Epithelial cell of esophagus (primary cell): ENCODE measurements at places on chromosomes 11 and 22.

DNA sequence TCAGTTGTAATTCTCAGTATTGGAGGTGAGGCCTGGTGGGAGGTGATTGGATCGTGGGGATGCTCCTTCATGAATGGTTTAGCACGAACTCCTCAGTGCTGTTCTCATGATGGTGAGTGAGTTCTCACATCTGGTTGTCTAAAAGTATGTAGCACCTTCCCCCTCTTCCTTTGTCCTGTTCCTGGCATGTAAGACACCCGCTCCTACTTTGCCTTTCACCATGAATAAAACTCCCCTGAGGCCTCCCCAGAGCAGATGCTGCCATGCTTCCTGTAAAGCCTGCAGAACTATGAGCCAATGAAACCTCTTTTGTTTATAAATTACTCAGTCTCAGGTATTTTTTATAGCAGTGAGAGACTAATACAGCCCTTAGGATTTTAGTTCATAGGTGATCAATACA lies 191.5 kb downstream of the MAML2 start:
- peak; percentile 40 for DNase-seq

- peak; percentile 33 for DNase-seq
Measured at GRCh38 chr11:134224710-134225664, 516 bp downstream of the VPS26B start.

DNA sequence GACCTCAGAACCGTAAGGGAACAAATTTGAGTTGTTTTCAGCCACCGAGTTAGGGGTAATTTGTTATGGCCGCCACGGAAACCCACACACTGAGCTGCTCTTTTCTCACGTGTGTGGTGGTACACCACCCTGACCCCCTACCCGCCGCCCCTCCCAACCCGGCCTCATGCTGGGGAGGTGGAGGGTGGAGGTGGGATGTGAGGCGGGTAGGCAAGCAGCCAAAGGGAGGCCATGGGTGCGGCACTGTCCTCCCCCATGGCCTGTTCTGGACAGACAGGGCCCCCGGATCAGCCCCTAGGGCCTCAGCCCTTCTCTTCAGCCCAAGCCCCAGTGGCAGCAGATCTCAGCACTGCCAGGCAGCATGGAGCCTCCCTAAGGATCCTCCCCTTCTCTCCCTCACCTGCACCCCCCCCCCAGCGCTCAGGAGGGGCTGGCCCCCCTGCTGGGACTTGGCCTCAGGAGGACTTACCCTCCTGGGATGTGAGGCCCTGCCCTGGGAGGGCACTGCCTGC lies 7.9 kb downstream of the PRR5 start:
- no peak for DNase-seq

GRCh38 chr22:37517826-37518450 lies 1.3 kb downstream of the CARD10 start:
- peak; percentile 82 for DNase-seq

DNA sequence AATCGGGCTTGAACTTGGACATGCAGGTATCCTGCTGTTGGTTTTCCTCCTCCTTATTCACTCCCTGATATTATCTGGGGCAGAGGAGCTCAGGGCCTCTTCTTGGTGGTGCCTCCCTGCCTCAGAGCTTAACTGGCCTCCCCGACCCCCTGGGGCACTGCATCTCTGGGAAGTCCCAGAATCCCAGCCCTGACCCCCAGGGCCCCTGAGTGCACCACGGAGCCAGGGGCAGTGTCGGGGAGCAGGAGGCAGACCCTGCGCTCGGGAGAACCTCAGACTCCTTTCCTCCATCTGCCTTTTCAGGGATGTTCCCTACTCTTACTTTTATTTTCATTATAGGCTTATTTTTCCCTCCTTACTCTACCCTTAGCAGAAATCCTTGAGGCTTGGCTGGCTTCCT lies 537.0 kb downstream of the BRD1 start:
- DNase-seq = no peak

DNA sequence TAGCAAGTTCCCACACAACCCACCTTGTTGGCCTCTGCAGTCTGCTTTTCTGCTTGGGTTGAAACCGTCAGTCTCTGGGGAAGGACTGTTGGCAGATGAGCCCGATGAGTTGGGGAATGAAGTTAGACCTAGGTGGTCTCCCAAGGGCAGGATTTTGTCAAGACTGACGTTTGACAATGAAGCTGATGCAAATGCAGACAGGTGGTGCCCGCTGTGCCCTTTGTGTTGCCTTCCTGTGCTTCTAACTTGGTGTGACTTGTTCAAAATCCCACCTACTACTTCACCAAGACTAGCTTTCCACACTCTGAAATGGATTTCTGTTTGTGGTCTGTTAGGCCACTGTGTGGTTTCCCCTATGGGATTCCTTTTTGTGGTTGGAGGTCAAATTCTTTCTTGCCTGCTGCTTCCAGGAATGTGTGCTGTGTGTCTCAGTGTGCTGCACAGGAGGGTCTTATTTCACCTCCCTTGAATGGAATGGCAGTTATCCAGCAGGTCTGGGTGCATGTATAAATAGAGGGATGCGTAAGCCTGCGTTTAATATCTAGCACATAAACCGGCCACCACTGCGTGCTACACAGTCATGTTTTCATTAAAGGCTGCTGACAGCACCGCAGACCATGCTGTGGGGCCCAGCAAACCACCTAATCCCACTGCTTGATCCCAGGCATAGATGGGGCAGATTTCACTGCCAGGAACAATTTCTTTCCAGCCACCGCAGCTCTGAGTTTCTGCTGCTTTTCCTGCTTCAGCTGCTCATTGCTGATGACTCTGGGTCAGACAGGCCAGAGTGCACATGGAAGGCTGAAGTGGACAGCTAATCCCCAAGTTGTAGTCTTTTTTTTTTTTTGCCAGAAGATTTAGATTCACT lies 44.8 kb downstream of the ADAMTS8 start:
- no peak for DNase-seq

DNA sequence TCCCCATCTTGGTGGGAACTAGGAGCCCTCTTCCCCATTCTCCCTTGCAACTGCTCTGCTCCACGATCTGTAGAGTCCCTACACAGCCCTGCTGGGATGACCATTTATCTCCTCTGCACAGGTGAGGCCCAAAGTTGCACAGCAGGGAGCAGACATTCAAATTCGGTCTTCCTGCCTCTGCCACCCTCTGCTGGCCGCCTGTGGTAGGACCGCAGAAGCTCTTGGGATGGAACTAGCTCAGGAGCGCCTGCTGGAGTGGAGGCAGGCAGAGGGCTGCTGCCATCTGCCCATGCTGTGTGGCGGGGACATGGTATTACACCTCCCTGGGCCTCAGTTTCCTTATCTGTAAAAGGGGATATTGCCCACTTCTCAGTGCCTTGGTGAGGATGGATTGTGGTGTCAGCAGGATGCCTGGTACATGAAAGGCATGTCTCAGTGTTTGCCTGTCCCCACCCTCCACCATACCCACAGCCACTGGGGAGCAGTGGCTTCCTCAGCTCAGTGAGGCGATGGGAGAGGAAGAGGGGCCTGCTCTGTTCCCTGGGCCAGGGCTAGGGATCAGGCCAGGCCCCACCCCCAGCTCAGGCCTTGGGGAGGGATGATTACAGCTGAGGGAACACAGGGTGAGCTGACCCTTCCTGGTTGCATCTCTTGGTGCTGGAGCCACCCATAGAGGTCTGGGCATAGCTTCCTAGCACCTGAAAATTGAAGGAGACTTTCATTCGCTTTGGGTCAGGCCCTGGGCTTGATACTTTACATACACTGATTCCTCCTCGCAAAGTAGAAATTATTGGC lies 11.3 kb upstream of the OMP start:
- peak; percentile 83 for DNase-seq

DNA sequence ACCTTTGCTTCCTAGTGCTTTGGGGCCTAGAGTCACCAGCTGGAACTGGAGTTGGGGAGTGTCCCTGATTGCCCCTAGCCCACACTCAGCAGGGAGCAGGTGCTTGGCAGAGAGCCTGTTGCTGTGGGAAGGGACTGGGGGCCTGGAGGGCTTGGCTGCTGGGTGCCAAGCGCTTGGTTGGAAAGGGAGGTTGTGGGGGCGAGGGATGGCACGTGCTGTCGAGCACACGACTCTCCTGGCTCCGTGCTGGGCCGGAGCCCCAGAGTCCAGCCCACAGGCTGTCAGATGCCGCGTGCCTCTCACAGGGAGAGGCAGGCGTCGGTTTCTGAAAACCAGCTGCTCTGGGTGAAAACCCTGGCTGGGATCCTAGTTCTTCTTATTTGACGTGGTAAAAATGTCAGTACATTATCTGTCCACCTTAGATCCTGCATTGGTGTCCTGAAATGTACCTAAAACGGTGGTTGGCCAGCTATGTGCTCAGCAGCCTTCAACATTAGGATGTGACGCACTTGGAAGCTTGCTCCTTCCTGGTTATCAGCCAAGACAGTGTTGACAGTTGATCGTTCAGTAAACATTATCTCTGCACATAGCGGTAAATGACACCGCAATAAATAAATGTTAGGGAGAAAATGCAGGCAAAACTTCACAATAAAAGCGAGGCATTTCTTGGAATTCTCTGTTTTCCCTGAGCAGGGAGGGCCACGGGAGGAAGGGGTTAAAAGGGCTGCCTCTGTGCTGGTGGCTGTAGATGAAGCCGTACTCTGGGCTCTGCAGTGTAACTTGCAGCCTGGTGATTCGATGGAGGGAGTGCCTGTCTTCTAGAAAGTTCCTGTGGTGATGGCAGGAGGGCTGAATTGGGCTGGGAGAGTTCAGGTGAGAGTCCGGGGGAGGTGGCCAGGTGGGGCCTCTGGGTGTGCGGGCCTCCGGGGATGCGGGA lies 29.2 kb downstream of the GRAMD4 start:
- no peak for DNase-seq

DNA sequence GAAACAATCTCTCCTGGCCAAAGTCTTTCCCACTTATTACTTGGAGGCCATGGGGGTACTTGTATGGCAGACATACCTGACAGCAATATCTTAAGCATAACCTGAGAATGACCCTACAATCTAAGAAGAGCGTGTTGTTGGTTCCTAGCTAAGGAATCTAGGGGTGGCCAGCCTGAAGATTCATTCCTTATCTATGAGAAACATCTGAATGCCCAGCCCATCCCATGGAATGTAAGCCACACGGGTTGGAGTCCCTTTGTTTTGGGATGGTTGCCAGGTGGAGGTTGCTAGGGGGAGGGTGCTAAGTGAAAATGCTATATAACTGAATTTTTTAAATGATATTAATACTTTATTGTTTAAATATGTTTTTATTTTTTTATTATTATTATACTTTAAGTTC lies 725.0 kb downstream of the ETS1 start:
- DNase-seq = peak; percentile 45

DNA sequence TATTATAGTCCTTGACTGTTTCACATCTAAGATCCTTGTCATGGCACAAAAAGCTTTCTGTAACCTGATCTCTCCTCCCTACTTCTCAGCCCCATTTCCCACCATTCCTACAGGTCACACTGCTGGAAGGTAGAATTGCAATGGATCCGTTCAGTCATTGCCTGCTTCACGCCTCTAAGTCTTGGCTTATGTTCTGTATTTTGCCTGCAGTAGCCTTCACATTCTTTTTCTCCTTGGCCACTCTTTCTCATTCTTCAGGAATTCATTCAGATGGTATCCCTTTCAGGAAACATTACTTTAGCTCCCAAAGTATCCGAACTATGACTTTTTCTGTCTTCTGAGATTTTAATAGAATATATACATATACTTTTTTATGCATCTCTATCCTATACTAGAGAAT lies 731.5 kb downstream of the NTM start:
- DNase-seq = no peak

DNA sequence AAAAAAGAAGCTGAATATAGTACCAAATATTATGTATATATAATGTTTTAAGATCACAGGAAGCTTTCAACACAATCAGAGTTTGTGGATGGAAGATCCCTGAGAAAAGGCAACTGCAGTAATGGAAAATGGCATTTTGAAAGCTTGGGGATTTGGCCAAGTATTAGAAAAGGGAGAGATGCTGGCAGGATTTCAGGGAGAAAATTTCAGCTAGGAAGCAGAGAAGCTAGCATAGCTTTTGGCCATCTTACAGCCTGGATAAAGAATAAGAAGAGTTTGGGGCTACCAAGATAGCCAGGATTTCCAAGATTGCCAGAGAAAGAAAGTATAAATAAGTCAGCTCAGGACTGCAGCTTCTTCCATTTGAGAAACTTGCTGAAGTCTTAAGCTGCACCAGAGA lies 440.8 kb upstream of the LUZP2 start:
- DNase-seq = no peak

DNA sequence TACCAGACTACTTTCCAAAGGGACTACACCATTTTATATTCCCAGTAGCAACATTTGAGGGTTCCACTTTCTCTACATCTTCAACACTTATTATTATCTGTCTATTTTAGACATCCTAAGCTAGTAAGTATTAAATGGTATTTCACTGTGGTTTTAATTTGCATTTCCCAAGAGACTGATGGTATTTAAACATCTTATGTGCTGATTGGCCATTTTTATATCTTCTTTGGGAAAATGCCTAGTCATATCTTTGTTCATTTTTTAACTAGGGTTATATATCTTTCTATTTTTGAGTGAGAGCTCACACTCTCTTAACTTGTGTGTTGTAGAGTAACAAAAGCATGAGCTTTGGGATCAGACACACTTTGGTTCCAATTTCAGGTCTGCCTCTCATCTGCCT lies 73.7 kb downstream of the PRCP start:
- DNase-seq = no peak

GRCh38 chr11:3000032-3000961 lies 8.2 kb upstream of the NAP1L4 start:
- peak; percentile 97 for DNase-seq
